Endothelial cell (in vitro differentiated cells): ENCODE measurements at places on chromosomes 12 and 14. TPM values are rescaled to one million over a fixed set of nuclear protein-coding genes. Genes with fewer than 3 reads are reported as not detected.

Gene BATF
- total RNA-seq, result not detected

Gene MYBPC1
- total RNA-seq, result not detected

GRCh38 chr12:131454418-131455217, 256.3 kb upstream of the SFSWAP start:
- DNase-seq, result peak; percentile 74

Gene GDF3
- 77.7 TPM for total RNA-seq

GRCh38 chr12:16030744-16031143, 119.6 kb downstream of the DERA start:
- no peak for DNase-seq

DNA sequence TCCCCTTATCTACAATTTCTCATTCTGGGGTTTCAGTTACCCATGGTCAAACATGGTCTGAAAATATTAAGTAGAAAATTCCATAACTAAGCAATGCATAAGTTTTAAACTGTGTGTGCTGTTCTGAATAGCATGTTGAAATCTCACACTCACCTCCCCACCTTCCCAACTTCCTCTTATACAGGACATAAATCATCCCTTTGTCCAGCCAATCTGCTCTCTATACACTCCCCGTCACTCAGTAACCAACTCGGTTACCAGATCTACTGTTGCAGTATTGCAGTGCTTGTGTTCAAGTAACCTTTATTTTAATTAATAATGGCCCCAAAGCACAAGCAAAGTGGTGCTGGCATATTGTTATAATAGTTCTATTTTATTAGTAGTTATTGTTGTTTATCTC, 420.5 kb downstream of the GXYLT1 start:
- DNase-seq, result no peak

DNA sequence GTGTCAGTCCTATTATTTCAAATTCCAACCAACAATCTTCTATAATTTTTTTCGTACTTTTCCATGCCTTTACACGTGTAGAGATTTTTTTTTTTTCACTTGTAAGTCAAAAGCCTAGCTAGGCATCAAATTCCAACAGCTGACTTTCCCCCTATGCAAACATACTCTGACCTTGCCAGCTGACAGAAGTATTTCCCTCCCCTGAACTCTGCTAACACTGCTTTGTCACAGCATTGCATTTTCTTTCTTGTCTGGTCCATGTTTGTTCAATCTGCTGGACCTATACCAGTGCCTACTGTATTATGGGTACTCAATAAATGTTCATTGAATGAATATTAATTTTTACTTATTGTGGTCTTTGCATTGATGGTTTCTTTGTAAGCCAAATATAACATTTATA, 435.3 kb upstream of the GARIN6 start:
- DNase-seq, result no peak

DNA sequence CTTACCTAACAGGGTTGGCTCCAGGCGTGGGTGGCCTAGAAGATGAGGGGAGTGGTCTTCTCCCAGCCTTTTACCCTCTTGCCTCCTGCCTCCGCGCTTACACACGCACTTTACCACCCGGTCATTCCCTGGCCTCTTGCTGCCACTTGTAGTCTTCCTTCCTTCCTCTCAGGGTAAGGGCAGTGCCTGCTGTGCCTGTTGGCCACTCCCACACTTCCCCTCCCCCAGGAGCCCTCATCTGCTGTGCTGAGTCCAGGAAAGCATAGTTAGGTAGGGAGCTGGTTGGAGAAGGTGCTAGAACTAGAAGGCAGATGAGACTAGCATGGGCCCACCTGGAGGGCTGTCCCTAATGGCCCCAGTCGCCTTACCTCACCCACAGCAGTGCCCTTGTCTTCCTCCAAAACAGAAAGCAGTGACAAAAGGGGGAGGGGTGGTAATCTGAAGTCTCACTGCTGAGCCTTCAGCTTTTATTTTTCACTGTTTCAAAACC, 54.3 kb upstream of the SRSF5 start:
- DNase-seq, result no peak

DNA sequence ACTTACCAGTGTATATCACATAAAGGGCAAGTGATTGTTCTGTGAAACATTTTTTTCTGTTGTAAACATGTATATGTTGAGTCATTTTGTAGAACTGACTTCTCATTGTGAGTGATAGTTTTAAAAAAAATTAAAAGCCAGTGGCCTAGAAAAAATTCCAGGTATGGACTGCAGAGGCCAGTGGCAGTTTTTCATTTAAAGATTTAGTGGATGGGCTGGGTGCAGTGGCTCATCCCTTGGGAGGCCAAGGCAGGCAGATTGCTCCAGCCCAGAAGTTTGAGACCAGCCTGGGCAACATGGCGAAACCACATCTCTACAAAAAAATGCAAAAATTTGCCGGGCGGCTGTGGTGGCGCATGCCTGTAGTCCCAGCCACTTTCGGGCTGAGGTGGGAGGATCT, 84.7 kb upstream of the MDM1 start:
- DNase-seq, result no peak

Gene SLC7A7
- total RNA-seq, result 15.0 TPM

Gene BEGAIN
- 1.6 TPM for total RNA-seq

DNA sequence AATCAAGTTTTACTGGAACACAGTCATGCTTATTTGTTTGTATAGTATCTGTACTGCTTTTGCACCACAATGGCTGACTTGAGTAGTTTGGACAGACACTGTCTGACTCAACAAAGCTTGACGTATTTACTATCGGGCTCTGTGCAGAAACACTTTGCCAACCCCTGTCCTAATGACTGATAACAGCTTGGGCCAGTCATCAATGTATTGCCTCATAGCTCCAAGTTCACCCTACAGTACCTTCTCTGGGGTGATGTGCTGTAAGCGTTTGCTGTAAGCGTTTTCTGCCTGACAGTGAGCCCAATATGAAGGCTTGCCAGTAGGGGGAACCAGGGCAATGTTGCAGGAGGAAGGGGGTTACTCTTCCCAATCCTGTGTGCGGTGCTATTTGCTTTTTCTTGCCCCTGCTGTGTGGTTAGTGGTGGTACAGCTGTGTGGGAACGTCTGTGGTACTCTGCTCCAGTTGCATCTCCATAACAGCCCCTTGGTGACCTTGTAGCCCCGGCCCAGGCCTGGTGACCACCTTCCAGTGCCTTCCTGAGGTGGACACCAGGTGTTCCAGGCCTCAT, 5.4 kb upstream of the CCDC177 start:
- peak; percentile 63 for DNase-seq

GRCh38 chr12:10197879-10198278, 14.8 kb upstream of the GABARAPL1 start:
- no peak for DNase-seq

DNA sequence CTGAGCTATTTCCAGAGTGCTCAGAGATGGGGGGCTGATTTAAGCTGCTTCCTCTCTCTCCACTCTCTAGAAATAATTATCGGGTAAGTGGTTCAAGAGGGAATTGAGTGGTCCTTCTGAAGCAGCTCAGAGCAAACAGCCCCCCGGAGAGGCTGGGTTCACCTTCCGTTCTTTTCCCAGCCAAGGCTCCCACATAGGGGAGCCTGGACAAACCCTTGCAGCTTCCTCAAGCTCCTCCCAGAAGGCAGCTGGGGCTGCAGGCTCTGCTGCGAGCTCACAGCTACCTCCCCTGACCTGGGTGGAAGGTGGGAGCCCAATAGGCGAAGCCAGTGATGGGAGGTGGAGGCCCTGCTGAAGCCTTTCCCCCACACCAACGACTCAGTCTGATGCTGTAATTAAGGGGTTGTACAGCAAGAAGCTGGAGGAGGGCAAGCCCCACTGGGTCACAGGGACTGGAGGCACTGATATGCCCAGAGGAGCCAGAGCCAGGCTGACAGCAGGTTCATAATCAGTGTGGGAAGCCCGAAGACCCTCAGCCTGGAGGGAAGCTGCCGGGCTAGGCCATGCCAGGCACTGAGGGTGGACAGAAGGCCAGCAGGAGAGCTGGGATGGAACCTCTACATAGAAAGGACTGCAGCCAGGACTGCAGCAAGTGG, 52.4 kb downstream of the ARL6IP4 start:
- no peak for DNase-seq

GRCh38 chr12:8449355-8449859, 6.4 kb upstream of the CLEC6A start:
- DNase-seq, result no peak

DNA sequence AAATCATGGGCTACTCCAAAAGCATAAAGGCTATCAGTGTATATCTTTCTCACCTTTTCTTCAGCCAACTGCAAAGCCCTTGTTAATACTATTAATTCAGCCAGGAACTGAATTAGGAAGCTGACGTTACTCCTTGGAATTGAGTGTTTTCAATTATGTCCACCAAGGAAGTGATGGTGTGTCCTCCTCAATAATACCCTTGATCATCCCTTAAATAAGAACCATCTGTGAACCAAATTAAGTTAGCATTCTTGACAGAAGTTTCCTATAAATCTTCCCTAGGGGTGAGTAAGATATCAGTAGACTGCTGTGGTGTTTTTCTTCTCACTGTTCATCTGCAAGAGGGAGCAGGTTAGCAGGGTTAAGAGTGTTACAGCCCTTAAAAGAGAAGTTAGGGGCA, 252.3 kb upstream of the AVPR1A start:
- DNase-seq, result no peak

GRCh38 chr12:120833849-120834248, 70.3 kb downstream of the SPPL3 start:
- no peak for DNase-seq

- DNase-seq, result no peak
Observed at GRCh38 chr12:123828120-123828519, 66.0 kb downstream of the DNAH10 start.

- DNase-seq, result no peak
Observed at GRCh38 chr14:93683226-93683625, 105.1 kb downstream of the PRIMA1 start.

GRCh38 chr12:127070515-127071157, 1196.3 kb upstream of the TMEM132C start:
- no peak for DNase-seq

DNA sequence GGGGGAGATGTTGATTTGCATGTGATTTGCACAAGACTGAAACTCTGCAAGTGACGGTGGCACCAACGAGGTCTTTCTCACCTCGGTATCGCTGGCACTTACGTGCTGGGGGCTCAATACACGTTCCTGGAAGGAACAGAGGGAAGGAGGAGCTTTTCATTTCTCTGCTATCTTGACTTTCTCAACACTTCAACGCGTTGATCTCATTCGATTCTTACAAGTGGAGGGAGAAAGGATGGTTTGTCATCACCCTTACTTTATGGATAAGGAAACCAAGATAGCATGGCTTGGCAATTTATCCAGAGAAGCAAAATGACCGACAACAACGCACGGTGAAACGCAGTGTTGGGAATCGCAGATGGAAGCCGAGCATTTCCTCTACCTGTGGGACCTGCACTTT, 87.3 kb upstream of the RFLNA start:
- DNase-seq, result no peak

Gene NUAK1
- total RNA-seq, result 16.6 TPM

Gene BICD1
- 87.9 TPM for total RNA-seq

Gene KRT6C
- total RNA-seq, result not detected

Gene STAC3
- 3.3 TPM for total RNA-seq

Gene CMA1
- not detected for total RNA-seq

DNA sequence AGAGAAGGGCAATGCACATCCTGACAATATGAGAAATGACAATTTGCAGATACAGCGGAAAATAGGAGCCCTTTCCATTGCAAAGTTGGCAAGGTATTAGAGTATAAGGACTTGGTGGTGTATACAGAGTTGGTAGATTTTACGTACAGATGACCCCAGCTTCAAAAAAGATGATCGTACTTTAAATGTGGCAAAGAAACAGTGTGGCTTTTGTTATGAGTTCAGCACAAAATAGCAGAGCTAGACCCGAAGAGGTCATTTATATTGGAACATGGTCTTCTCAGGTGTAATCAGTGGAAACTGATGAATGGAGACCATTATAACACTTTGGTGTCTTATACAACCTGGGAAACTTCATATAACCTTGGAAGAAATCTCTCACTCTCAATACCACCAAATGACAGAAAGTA, 2.3 kb downstream of the CLEC2B start:
- no peak for DNase-seq

Gene REP15
- 4.0 TPM for total RNA-seq

DNA sequence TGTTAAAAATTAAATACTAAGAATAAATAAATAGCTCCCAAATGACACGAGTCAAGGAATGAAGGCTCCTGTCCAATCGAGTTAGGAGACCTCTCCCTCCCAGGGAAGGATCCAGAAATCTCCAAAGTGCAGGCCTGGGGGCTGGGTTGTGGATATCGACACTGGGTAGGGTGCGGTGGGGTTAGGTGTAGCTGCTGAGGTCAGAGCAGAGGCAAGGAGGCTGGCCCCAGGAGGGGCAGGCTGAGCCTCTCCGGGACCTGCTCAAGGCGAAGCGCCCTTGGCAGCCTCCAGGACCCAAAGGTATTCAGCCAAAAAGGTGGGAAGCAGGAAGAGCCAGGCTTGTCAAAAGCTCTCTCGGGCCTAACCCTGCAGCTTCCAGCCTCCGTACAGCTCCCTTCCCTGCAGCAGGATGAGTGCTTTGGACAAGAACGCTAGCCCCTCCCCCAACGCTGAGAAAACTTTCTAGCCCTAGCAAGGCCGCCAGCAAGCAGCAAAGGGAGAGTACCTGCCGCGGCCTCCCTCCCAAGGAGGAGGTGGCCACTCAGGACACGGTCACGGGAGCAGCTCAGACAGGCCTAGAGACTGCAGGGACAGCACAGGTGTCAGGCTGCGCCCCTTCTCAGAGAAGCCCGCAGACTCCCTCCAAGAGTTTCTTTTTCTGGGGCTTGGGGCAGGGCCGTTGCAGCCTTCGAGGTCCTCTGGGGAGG, 3.7 kb upstream of the PNMA1 start:
- no peak for DNase-seq

- no peak for DNase-seq
Observed at GRCh38 chr12:49284672-49285071, 10.3 kb upstream of the PRPH start.

- no peak for DNase-seq
Observed at GRCh38 chr12:131002216-131002631, 48.5 kb downstream of the ADGRD1 start.

DNA sequence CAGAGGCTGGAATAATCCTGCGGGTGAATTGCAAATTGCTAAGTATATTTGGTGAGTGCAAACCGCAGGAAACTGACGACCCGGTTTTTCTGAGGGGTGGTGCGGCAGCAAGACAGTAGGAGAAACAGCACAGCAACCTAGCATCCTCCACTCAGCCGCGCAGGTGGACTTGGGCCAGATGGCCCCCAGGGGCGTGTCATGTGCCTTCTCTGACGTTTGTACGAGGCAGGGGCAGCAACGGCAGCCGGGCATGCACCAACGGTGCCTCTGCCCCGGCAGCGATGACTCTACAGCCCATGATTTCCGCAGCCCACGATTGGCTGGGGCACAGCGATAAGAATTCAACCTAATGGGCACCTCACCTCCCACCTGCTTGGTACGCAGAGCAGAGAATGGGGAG, 11.1 kb upstream of the CLEC2A start:
- no peak for DNase-seq

- DNase-seq, result no peak
Observed at GRCh38 chr12:11987901-11988300, 82.8 kb upstream of the BCL2L14 start.

- no peak for DNase-seq
Observed at GRCh38 chr12:56141946-56142784, 10.2 kb upstream of the MYL6B start.

GRCh38 chr14:54299410-54300363, 97.1 kb upstream of the CDKN3 start:
- no peak for DNase-seq

GRCh38 chr14:105151838-105152793, 16.5 kb downstream of the JAG2 start:
- DNase-seq, result no peak
